ENCODE measurements at places on chromosomes 6 and 20.
A peak's percentile ranks its signal among the peaks of the same experiment; 100 is the strongest.

DNA sequence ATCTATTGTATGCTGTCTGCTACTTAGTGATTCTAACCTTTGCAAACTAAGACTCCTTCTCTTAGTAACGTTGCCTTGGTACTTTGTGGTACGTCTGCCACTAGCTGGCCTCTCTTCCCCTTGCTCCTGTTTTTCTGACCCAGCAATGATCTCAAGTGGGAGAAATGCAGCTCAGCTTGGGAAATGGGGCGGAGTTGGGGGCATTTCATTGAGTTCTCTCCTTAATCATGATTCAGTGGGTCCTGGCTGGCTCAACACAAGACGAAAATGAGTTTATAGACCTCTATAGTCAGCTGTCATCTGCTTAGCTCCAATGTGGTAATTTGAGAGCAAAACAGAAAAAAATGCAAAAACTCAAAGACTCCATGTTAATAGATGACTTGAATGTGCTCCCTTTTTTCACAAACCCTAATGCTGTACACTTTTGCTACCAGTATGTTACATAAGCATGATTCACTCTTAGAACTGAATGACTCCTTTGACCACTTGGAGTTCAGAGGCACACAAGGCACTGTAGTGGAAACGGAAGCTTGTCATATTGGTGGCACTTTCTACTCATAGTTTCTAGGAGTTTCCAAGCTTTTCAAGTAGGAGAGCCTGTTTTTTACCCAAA, 55.3 kb upstream of the SOX4 start:
- no peak for DNase-seq

- DNase-seq = peak; percentile 17
These were observed 90.6 kb downstream of the PSMB1 start for GRCh38 chr6:170462366-170463020.

- DNase-seq = no peak
These were observed 208.4 kb downstream of the MANEA start for GRCh38 chr6:95785785-95786184.

DNA sequence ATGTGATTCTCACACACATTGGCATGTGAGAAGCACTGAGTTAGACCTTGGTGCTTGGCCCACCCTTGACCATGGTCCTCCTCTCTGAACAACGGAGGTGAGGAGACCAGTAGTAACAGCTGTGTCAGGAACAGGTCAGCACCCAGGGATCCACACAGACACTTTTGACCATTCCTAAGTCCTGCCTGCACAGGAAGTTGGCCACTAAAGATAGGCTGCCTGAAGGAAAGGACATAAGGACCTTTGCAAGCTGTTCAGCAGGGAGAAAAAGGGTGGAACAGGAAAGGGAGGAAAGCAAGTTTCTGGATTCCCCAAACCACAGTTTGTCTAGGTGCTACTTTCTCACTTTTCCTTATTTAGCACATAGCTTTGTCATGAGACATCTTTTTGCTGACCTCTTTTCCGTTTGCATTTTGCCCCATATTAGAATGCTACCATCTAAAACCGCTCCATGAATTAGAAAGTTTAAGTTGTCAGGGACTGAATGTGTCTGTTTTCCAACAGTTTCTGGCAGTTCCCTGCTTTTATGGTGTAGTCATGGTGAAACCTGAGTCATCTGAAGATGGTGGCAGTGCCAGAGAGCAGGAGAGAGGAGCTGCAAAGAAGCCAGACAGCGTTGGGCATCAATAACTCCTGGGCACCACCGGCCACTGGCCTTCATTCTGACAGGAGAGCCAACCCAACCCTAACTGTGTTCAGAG, 1.1 kb upstream of the CD109 start:
- no peak for DNase-seq

GRCh38 chr6:73079978-73080377, 145.3 kb downstream of the KHDC1L start:
- DNase-seq = no peak

- no peak for DNase-seq
These were observed 92.9 kb downstream of the TFAP2C start for GRCh38 chr20:56722042-56722441.

DNA sequence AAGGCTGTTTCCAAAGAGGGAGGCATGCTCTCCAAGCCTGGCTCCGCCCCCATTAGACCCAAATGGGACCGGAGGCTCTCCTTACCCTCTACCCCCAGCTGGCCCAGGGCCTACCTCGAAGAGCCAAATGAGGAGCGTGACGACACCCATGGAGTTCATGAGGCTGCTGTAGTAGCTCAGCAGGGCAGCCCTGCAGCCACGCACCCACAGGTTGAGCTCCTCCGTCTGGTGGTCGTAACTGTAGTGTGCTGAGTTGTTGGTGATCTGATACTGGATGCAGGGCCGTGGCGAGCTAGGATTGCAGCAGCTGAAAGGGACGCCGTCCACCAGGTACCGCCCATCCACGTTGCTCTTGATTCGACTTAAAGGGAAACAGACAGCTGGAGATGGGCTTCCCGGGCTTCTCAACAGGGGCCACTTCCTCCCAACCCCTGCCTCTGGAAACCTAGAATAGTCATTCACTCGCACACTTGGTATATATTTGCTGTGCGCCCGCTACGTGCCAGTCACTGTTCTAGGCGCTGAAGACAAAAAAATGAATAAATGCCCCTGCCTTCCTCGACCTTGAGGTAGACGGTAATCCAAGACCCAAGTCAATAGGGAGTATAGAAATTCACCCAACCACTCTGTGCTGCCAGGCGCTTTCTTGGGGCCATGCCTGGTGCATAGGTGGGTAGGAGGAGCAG, 18.0 kb downstream of the PRPH2 start:
- no peak for DNase-seq

- DNase-seq = no peak
These were observed 22.5 kb upstream of the IRAK1BP1 start for GRCh38 chr6:78844899-78845298.

DNA sequence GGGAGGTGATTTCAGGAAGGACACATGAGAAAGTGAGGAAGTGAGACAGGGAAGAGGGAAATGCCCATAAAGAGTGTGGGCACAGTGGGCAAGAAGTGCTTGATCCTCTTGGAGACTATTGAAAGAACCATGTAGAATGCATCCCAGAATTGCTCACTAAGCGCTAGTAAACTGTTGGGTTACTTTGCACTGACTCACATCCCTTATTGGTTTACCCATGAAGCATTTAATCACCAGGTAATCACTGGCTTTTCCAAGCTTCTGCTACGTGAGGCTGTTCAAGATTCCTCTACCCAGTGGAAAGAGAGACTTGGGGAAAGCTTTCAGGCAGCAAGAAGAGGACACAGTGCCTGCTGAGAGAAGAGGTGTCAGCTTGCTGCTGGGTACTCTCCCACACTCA, 410.0 kb upstream of the JAG1 start:
- DNase-seq = no peak

GRCh38 chr20:3080939-3081388, 3.6 kb downstream of the AVP start:
- no peak for DNase-seq

DNA sequence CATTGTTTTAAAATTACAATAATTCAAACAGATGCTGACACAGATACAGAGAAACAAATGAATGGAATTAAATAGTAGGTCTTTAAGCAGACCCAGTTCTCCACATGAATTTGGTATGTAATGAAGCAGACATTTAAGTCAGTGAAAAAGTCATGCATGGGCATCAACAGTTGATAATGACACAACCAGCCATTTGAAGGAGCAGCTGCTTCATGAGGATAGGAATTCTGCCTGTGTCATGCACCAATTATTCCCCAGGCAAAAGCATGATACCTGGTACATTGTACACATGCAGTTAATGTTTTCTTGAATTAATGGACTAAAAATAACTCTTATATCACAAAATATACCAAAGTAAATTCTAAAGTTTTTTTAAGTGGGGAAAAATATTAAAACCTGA, 11.2 kb upstream of the HEY2 start:
- no peak for DNase-seq

DNA sequence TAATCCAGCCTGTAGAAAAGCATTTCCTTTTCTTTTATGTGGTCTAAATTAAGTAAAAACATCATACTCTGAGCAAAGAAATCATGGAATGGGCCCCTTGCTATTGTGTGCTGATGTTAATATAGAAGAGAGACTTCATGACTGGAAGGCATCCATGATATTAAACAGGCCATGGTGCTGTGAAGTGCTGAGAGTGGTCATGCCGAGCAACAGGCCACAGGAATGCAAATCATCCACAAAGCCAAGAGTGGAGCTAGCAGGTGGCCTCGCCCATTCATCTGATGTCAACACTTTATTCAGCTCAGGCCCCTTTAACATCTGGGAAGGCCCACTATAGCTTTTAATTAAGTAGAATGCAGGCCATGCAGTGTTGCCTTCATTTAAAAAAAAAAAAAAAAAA, 115.2 kb upstream of the HMGCLL1 start:
- DNase-seq = no peak

GRCh38 chr6:52576392-52577021, 353 bp downstream of the TRAM2 start:
- DNase-seq = no peak

DNA sequence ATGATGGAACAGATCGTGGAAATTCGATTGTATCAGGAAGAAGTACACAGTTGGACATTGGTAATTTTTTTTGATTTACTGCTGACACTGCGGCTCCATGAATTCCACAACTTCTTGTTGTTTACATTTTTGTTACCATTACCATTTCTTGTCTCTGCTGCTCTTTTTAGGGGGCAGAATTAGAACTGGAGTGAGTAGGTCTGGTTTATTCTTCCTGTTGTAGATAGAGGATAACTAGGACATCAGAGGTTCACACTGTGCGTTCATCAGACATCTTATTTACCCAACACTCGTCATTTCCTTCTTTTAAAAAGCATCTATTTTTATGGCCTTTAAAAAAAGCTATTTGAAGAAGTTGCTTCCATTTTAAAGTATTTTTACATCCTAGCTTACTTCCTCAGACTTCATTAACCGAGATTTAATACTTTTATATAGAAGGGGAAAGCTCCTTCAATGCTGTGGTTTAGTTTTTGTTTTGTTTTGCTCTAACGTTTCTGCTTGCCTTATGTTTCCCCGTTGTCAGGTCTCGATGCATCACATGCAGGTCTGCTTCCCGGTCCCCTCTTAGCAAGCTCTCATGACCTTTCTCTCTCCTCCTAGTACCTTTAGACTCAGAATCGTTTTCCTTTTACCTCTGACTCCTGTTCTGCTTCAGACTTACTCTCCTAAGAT, 139.1 kb downstream of the ARID1B start:
- DNase-seq = no peak

- DNase-seq = no peak
These were observed 63.6 kb upstream of the SNRPB2 start for GRCh38 chr20:16666272-16666671.

DNA sequence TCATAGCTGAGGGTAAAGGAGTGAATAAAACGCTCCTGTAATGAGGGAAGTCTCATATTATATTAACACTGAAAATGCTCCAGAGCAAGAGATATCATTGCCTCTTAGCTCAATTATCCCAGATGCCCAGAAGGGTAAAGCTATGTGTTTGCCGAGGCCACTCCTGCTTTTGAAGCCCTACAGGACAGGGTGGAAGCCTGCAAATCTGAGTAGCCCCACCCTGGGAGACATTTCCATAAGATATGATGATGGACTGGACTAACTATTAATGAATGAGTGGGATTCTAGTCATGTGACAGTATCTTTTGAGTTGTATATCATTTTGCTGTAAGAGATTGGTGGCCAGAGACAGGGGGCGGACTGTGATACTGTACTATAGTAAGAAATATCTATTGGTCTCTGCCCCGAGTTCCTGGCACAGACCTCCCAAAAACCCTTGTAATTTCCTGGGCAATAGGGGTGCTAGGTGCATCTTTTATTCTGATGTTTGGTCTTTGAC, 10.5 kb upstream of the SLC22A2 start:
- no peak for DNase-seq

DNA sequence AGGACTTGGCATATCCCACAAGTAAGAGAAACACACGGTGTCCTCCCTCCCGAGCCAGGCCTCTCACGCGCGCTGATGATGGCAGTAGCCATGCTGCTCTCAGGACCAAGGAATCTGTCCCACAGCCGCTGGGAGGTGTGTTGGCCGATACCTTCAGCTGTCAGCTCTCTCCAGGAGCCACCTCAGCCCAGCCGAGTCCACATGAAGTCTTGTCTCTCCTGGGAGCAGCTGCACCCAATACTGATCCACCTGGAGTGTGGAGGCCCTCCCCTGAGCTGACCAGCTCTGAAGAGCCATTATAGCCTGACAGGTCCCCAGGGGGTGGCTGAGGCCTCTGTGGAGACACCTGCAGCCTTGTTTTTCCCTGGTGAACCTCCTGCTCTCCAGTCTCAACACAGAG, 23.8 kb upstream of the NXT1 start:
- DNase-seq = no peak

- no peak for DNase-seq
These were observed 544.7 kb upstream of the FLRT3 start for GRCh38 chr20:14882157-14882556.

GRCh38 chr6:79548304-79548703, 11.1 kb upstream of the LCA5 start:
- DNase-seq = no peak

GRCh38 chr6:143059663-143060353, 881 bp upstream of the AIG1 start:
- DNase-seq = no peak

- no peak for DNase-seq
These were observed 33.3 kb upstream of the SLC22A16 start for GRCh38 chr6:110509617-110510241.

- DNase-seq = no peak
These were observed 62.0 kb upstream of the CD83 start for GRCh38 chr6:14055541-14055940.

DNA sequence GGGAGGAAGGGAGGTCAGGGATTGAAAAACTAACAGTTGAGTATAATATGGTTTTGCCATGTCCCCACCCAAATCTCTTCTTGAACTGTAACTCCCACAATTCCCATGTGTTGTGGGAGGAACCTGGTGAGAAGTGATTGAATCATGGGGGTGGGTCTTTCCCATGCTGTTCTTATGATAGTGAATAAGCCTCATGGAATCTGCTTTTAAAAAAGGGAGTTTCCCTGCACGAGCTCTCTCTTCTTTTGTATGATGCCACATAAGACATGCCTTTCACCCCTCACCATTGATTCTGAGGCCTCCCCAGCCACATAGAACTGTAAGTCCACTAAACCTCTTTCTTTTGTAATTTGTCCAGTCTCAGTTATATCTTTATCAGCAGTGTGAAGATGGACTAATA, 833.4 kb upstream of the MAP3K7 start:
- DNase-seq = no peak

GRCh38 chr6:45626087-45626891, 248.6 kb upstream of the SUPT3H start:
- DNase-seq = no peak

- no peak for DNase-seq
These were observed 61.4 kb downstream of the PHF20 start for GRCh38 chr20:35833241-35833640.

GRCh38 chr6:81909162-81909561, 156.7 kb upstream of the TENT5A start:
- no peak for DNase-seq

All from NCI-H1092 (cell line).